Posterior cingulate gyrus (tissue), 11 donors: ENCODE measurements at places on chromosomes 5 and 9.

- DNase-seq = no peak
Measured at GRCh38 chr5:147956842-147957223, 50.5 kb upstream of the C5orf46 start.

GRCh38 chr5:164302533-164303235 is 797.3 kb downstream of the MAT2B start:
- no peak for DNase-seq

DNA sequence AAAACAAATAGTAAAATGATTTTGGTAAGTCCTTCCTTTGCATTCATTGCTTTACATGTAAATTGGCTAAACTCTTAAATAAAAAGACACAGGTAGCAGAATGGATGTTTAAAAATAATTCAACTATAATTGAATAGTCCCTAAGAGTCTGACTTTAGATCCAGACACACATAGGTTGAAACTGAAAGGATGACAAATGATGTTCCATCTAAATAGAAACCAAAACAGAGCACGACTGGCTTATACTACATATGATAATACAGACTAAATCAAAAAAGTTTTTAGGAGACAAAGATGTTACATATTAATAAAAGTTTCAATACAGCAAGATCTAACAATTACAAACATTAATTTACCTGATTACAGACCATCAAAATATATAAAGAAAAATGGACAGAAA is 2055.1 kb upstream of the WWC1 start:
- no peak for DNase-seq

DNA sequence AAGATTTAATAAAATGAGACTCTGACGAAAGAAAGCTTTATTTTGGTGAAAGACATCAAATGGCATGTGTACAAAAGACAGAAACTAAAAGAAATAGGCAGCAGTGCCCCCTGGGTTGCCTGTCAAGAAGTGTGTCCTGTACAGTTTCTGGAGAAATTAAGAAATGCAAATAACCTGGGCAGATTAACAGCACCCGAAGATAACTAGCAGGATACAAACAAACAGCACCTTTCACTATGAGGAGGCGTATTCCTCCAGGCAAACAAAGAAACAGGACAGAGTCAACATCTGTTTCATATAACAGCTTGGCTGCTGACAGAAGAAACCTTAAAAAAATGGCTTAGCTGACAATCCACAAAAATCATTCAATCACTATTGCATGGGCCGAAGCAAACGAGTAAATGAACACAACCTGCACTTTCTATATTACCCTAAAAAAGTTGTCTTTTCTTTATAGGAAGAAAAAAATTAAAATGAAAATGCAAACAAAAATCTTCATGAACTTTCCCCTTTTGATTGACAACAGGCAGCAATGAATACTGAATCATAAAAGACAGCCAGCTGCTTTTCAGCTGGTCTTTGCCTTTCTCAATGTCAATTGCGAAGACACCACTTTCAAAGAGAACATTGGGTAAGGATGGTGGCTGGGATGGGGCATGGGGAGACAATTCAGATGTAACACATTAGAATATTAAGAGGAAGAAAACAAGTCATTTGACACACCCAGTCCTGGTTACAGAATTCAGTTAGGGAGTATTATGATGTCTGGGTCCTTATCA is 162.1 kb downstream of the ARL15 start:
- DNase-seq = no peak

DNA sequence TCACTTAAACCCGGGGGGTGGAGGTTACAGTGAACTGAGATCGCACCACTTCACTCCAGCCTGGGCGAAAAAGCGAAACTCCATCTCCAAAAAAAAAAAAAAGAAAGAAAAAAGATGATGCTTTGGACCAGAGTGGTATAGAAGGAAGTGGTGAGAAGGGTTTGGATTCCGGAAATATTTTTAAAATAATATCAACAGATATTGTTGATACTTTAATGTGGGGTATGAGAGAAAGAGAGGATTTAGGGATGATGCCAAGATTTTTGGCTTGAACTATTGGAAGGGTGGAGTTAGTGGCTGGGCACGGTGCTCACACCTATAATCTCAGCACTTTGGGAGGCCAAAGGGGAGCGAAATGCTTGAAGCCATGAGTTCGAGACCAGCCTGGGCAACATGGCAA is 49.6 kb upstream of the PLIN2 start:
- DNase-seq = no peak

DNA sequence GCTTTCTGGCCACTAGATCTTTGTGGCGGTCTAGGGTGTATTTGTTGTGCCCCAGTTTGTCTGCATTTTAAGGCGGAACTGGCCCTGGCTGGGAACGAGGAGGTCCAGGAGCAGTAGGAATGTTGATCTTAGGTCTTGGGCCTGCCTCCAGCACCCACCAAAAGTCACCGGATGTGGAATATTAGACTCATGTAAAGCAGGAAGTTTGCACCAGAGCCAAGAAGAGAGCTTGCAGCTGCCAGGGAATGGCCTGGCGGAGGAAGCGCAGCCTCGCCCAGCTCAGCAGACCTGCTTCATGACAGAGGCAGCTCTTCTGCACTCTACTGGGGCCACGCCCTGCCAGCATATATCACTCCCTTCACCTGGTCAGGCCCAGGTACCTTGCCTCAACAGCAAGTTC is 3.3 kb downstream of the GPX3 start:
- DNase-seq = no peak

GRCh38 chr9:88738709-88739108 is 203.7 kb downstream of the NXNL2 start:
- no peak for DNase-seq

DNA sequence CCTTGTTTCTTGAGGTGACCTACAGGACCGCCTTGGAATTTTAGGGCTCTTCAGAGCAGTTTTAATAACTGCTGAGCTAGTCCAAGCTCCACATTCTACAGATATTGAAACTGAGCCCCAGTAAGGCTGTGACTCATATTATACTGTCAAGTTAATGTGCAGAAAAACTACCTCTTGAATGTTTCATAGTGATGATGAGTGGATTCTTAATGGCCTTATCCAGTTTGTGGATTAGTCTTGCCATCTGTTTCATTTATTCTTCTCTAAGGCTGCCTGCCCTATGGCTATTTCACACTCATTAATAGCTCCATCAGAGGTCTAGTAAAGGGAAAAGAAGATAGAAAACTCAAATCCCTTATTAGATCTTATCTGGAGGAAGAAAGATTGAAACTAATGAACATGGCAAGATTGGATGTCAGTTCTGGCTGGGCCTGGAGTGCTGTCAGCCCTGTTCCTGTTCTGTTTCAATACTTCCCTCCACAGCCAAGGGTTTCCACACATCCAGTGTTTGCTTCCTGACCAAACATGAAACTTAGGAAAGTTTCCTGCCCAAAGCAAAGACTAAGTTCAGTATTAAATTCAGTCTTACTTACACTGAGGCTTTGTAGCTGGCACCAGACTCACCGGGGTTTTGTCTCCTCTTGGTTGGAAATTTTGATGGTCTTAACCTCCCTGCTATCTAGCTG is 215.6 kb upstream of the DMAC1 start:
- no peak for DNase-seq

- DNase-seq = no peak
Measured at GRCh38 chr9:15856591-15856990, 303.7 kb downstream of the CCDC171 start.

DNA sequence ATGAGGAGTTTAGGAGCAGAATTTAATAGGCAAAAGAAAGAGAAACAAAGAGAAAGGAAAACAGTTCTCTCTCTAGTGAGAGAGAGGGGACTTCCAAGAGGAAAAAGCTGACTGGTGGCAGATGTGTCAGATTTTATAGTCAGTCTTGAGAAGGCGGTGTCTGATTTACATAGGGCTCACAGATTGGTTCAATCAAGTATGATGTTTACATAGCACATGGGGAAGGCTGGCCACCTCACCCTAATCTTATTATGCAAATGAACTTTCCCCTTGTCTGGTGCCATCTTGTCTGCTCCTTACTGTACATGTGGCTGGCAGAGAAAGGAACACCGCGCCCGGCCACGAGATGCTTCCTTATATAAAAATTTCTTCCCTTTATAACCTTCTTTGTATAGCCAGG is 24.7 kb downstream of the UNC13B start:
- no peak for DNase-seq

DNA sequence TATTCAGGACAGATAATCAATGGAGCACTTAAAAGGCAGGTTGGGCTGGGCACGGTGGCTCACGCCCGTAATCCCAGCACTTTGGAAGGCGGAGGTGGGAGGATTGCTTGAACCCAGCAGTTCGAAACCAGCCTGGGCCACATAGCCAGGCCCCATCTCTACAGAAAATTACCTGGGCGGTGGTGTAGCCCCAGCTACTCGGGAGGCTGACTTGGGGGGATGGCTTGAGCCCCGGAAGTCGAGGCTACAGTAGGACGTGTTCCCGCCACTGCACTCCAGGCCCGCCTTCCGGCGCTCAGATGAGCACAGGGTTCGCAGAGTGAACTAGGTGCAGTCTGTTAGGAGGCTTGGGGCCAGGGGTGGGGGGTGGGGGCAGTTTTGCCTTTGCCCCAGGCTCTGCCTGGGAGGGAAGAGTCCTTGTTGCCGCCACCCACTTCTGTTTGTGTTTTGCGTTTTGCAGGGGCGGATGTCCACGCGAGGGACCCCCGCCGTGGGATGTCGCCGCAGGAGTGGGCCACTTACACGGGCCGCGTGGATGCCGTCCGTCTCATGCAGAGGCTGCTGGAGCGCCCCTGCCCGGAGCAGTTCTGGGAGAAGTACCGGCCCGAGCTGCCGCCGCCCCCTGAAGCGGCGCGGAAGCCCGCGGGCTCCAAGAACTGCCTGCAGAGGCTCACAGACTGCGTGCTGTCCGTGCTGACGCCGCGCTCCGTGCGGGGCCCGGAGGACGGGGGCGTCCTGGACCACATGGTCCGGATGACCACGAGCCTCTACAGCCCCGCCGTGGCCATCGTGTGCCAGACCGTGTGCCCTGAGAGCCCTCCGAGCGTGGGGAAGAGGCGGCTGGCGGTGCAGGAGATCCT is 85.2 kb downstream of the ANKRD33B start:
- DNase-seq = no peak

GRCh38 chr9:131709771-131710431 is 30.0 kb downstream of the RAPGEF1 start:
- no peak for DNase-seq

- DNase-seq = no peak
Measured at GRCh38 chr5:171640480-171640879, 145.1 kb upstream of the SMIM23 start.

DNA sequence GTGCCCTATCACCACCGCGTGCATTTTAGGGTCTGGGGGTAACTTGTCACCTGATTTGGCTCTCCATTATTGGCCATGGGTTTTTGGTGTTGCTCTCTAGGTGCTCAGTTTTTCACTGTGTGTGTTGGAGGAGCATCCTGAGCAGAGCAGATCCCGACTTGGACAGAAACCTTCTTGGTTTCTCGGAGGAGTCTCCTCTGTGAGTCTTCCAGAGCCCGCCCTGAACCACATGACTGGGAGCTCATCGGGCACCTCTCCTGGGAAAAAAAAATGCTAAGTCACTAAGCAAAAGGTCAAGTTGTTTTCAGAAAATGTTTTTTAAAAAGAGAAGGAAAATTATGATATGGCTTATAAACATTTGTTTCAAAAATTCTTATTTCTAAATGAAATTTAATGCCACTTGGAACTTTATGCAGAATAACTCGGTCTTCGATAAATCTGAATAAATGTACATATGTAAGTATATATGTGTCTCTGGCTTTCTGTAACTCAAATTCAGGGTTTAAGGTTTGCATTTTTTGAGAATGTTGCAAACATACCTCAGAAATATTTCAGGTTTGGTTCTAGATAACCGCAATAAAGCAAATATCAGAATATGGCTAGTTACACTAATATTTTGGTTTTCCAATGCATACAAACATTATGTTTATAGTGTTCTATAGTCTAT is 255.2 kb downstream of the AUH start:
- DNase-seq = no peak

DNA sequence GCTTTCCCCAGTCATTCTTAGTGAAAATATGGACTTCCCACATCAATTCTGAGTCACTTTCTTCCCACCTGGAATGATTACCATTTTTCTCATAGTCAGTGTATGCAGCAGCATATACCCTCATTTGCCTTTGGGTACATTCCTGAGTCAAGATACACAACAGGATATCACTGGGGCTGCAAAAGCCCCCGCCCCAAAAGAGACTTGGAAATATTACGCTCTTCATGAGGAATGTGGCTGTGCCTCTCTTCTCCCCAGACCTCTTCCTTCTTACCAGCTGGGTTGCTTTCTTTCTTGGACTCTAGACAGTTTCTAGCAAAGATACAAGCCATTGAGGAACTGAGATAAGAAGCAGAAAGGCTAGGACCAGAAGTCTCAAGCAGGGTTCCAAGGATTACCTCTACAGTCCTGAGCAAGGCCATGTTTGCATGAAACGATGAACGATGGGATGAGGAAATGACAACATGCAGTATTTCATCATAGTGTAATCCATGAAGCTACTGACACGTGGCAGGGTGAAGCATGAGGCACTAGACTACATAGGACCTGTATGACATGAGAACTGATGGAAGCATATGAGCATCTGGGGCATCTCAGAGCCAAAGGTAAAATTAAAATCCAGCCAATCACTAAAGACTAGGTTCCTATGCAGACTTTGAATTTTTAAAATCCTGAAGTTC is 218.1 kb downstream of the RAB3C start:
- no peak for DNase-seq

- DNase-seq = no peak
Measured at GRCh38 chr5:14465116-14465515, 116.5 kb upstream of the OTULINL start.

GRCh38 chr9:132090771-132091170 is 11.1 kb upstream of the MED27 start:
- DNase-seq = peak; percentile 8

- DNase-seq = no peak
Measured at GRCh38 chr5:56516441-56516840, 283.3 kb upstream of the ANKRD55 start.

GRCh38 chr9:14251154-14252071 is 62.5 kb downstream of the NFIB start:
- peak; percentile 61 for DNase-seq

DNA sequence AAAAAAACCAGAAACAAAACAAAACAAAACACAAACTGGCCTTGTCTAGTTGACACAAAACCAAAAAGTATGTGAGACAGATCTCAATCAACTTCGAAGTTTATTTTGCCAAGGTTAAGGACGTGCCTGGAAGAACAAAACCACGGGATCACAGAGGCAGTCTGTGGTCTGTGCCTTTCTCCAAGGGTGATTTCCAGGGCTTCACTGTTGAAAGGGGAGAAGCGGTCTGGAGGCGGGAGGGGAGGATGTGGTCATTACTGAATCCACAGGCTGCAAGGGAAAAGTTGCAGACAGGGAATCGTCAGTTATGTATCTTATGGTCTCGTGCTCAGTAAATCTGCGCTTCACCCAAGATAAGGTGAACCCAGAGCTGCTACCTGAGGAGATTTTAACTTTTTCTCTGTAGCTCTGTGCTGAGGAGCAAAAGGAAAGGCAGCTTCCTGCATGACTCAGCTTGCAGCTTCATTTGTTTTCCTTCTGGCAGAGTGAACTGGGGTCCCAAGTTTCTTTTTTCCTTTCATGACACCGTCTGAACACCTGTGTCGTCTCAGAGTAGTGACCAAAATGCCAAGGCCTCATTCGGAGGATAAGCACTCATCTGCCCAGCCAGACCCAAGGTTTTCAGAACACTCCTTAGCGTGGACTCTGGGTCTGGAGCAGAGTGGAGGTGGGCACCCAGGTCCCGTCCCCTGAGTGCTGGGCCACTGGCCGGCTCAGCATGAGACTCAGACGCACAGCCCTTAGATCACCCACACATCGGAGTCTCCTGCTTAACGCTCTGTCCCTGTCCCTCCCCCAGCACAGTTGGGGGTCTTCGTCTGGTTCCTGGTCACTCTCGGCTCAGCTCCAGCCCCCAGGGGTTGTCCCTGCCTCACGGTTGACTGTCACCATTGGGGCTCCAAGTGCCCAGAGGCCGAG is 25.9 kb downstream of the ROPN1L start:
- no peak for DNase-seq
